ENCODE measurements at places on chromosomes 2 and 18.

DNA sequence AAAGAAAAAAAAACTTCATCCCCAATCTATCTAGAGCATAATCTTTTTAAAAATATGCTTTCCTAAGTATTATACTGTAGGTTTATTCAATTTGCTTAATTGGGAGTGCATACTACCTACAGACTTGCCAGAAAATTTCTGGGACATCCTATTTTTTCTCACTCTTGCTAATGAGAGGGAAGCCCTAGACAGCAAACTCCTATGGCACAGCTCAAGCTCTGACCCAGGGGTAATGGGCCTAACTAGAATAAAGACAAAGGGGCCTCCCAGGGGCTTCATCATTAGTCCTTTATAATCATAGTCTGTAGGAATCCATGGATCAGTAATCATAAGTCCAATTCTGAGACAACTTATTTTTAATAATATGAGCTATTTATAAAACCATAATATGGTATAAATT lies 142.6 kb upstream of the ITGA4 start:
- DNase-seq, result no peak

GRCh38 chr2:159187106-159187505 lies 99.4 kb downstream of the WDSUB1 start:
- no peak for DNase-seq

- no peak for DNase-seq
Measured at GRCh38 chr2:25377822-25378421, 36.2 kb upstream of the DNMT3A start.

GRCh38 chr2:29423061-29423666 lies 307.9 kb downstream of the CLIP4 start:
- DNase-seq, result no peak

- DNase-seq, result no peak
Measured at GRCh38 chr2:68829749-68830148, 41.4 kb downstream of the BMP10 start.

DNA sequence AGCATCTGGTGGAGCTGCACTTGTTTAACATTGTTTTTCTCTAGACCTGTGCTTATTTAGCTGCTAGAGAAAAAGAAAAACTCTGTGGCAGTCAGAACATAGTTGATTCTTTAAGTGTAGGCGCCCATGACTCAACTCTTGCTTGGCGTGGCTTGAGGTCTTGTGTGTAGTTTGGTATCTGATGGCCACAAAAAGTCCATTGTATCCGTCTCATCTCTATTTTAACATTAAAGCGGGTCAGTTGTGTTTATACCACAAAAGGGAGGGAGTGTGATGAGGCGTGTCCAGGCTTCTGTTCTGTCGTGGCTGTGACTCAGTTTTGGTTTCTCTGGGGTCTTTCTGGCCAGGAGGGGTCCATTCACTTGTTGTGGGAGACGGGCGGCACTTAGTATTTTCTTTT lies 24.2 kb upstream of the UGT1A8 start:
- DNase-seq, result no peak

- DNase-seq, result no peak
Measured at GRCh38 chr18:2201036-2201600, 370.2 kb downstream of the METTL4 start.

- no peak for DNase-seq
Measured at GRCh38 chr2:88642278-88642677, 15.0 kb upstream of the EIF2AK3 start.

DNA sequence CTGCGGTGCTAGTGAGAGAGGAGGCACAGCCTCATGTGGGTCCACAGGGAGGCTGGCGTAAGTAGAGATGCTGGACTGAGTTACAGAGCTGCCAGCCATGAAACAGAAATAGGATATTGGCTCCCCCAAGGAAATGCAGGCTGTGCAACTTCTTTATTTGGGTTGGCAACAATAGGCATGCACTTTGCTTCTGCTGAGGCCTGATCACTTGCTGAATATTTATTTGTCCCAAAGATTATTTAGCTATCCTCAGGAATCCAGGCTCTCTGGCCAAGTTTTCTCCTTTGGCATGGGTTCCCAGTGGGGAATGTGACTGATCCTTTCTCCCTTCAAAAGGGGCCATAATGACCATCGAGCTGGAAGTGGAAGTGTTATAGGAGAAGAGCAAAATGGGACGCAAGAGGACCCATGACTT lies 60.0 kb downstream of the MAPK4 start:
- no peak for DNase-seq

DNA sequence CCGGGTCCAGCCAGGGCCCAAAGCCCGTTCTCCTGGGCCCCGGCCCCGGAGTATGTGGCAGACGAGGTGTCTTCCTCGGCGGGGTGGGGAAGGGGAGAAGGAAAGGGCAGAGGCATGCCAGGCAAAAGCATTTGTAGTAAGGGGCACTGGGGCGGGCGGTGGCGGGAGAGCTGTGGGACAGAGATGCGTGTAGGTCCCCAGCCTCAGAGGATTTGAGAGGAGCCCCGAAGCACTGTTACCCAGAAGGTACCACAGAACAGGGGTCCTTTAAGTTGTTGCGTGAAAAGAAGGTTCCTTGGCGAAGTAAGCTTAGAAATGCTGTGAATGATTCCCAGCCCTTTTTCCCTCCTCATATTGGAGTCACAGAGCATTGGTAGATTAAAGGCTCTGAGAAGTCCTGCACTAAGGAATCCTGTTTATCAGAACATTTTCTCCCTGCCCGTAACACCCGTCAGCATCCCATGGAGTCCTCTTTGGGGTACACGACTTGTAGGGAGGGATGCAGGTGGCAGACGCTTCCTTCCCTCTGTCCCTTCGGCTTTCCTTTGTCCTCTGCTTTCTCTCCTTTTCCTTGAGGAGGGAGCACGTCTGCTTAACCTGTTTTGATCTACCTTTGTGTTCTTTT lies 12.5 kb downstream of the GAREM2 start:
- no peak for DNase-seq

DNA sequence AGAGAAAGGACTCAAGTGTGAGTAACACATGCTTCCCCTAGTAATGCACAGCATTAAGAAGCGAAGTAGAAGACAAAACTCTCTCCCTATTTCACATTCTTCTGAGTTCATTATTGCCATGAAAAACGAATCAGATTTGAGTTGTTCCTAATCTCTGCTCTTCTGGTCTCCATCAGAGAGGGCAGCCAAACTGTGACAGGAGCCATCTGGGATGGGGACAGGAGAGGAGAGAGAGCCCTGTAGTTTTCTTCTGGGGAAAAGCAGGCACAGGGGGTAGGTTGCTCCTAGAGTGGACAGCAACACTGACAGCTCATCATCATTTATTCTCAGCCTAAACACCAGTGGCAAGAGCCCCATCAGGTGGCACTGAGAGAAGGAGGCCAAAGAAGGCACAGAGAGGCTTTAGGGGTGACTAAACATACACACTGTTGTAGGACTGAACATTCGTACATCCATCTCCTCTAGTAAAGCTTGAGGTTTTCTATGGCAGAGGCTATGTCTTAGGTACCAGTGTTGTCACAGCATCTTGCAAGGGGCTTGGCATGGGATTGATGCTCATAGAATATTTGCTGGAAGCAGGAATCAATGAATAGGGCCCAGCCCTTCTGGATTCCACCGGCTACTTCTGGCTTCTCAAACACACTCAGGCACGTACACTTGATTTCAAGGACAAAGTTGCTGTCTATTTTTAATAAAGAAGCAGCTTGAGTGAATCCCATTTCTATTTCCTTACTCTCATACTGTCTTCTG lies 33.1 kb downstream of the SLC8A1 start:
- no peak for DNase-seq

- no peak for DNase-seq
Measured at GRCh38 chr2:127453392-127454171, 35.4 kb downstream of the PROC start.

DNA sequence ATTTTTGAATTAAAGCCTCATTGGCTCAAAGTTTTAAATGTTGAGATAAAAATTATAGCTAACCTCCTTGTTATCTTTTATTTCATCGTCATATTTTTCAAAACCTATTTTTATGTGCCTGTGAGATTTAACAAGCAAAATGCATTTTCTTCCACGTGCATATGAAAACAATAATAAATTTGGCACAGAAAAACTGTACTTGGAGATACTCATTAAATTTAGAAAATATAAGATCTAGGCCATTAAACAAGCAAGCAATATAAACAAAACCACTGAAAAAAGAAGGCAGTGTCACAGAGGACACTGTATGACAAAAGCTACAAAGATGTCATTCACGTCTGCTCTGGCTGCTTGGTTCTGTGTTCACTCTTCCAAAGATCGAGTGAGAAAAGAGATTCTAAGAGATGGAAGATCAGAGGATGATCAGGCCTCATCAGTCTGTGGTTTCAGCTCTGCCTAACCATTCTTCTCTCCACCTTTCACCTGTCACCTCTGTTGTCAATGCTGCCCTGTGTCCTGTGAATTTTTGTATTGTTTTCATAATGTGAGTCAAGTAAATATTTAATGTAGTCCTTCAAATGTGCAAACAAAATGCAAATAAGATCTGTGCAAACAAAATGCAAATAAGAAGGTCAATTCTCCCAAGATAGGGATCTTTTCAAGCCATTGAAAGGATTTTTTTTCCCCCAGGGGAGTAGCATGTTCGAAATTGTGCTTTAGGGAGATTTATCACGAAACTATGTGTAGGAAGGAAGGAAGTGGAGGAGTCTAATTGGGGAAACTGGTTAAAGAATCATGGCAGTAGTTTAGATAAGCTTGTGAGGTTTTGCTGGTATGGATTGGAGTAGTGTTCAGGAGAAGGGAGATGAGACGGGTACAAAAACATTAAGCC lies 138.7 kb upstream of the RBMS1 start:
- no peak for DNase-seq

GRCh38 chr18:22082408-22082807 lies 87.0 kb upstream of the GATA6 start:
- no peak for DNase-seq

GRCh38 chr18:60599267-60599666 lies 226.7 kb upstream of the MC4R start:
- DNase-seq, result no peak

Data from stimulated activated CD8-positive, alpha-beta memory T cell treated with anti-CD3 and anti-CD28 coated beads, Interleukin-12 subunit alpha, Interleukin-12 subunit beta, amount 100 ng/mL, for 1 hour (primary cell).